ENCODE measurements at places on chromosomes 4 and X.

DNA sequence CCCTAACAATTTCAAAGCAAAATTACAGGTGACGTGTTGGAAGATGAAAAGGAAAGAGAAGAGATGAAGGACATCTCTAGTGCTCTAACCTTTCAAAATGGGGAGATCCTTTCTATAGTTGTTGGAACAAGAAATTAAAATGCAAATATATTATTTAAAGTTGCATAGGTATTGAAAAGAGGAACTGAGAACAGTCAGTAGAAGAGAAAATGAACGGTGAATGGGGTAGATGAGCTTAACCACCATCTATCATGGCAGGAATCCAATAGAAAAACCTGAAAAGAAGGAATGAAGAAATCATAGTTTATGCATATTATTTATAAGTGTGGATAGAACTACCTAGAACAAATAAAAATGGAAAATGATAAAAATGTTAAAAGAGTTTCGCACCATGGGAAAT lies 42.0 kb downstream of the ANXA5 start:
- no peak for DNase-seq

- DNase-seq = no peak
Measured at GRCh38 chrX:129239371-129239770, 283.9 kb downstream of the SMARCA1 start.

GRCh38 chrX:124289443-124289842 lies 43.0 kb upstream of the TEX13D start:
- no peak for DNase-seq

GRCh38 chrX:21943460-21944135 lies 3.1 kb downstream of the SMS start:
- DNase-seq = no peak

DNA sequence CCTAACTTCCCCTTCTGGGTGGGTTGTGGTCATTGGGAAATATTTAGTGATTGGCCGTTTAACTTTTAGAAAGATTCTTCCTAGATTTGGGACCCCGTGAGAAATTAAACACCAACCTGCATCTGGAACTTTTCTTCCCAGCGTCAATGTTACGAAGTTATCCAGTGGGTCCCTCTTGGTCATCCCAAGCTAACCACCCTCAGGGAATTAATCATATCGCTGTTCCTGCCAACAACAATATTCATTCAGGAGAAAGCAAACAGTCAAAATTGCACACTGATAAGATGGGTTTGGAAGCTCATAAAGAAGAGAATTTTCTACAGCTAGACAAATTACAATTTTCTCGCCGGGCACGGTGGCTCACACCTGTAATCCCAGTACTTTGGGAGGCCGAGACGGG lies 121.2 kb upstream of the STX18 start:
- DNase-seq = no peak

DNA sequence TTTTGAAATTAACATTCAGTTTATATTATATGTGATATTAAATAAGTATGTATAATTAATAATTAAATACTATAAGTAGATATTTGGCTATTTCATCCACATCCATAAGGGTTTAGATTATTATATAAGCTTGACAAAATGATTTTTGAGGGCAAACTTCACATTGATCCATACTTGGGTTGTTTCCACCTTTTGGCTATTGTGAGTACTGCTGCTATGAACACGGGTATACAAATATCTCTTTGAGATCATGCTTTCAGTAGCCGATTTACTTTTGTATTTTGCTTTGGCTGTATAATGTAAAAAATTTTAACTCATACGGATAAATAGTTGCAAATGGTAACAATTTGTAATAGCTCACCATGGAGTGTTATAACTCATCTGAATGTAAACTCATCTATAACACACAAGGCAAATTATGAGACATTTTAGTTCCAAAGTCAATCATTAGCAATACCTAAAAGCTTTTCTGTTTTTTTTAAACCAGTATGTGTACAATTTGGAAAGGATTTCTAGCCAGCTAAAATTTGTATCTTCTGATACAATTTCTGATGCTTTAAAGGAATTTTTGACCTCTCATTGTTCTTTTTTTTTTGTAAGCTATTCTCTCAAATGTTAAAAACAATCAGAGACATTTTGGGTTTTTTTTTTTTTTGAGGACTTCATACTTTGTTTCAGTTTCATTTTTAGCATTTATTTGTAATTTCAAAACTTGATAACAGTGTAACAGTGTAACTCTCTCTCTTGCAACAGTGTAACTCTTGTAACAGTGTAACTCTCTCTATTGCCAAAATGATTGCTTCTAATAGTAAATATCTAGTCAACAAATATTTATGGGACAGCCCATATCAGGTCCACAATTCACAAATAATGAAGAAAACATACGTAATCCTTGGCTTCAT lies 51.8 kb upstream of the ARX start:
- no peak for DNase-seq

DNA sequence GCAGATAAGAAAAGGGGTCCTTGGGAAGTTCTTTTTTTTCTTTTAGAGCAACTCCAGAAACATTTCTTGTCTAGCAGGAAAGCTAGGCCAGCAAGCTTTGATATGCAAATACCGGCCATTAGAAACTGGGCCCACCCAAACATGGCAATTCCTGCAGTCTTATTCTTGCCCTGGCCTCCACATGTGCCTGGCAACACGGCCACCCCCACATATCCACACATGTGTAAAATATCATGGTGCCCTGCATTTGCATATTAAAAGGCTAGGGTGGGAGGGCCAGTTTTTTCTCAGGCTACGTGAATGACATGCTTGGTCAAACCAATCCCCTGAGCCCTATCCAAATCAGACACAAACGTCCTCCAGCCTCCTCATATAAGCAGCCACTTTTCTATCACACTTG lies 171.7 kb upstream of the ZCCHC13 start:
- DNase-seq = no peak

DNA sequence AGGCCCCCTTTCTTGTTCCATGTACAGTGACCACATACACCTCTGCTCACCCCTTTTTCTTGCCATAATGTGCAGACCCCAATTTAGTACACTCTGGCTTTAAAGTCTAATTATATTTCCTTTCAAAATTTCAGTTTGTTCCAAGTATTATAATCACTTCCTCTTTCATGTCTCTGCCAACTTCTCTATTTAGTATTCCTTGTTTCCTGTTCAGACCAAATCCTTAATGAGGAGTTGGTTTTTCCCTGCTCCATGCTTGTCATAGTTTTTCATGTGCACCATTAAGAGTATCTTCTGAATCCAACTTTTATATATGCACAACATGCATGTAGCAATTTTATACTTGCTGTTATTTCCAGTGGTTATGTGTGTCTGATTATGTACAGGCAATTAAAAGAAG lies 32.3 kb downstream of the USP53 start:
- no peak for DNase-seq

- no peak for DNase-seq
Measured at GRCh38 chr4:91127192-91127591, 1000.0 kb downstream of the CCSER1 start.
